Gastroesophageal sphincter (tissue), 4 donors: ENCODE measurements at places on chromosomes 5 and 9.

- H3K4me1 ChIP-seq, result peaks cover 35% of the 10 kb centered on the region
- no peaks in the 10 kb centered on the region for H3K36me3 ChIP-seq
- ATAC-seq, result peak; percentile 93
- H3K27ac ChIP-seq, result peak within 1 kb of the TSS; percentile 62
- H3K27me3 ChIP-seq, result no peaks in the 10 kb centered on the region
These were observed at the start of gene SNX30 for GRCh38 chr9:112750016-112750763. Gene SNX30, plus strand, starts transcription at chr9:112750760. Its CDS starts 242 bp downstream, at chr9:112751002.

- no peaks in the 10 kb centered on the region for H3K27me3 ChIP-seq
- no peak overlapping the region for H3K4me3 ChIP-seq
- H3K36me3 ChIP-seq, result no peaks in the 10 kb centered on the region
- no peak overlapping the region for H3K27ac ChIP-seq
- no peak for ATAC-seq
These were observed 9.3 kb upstream of the SPINK13 start for GRCh38 chr5:148259288-148259687.

DNA sequence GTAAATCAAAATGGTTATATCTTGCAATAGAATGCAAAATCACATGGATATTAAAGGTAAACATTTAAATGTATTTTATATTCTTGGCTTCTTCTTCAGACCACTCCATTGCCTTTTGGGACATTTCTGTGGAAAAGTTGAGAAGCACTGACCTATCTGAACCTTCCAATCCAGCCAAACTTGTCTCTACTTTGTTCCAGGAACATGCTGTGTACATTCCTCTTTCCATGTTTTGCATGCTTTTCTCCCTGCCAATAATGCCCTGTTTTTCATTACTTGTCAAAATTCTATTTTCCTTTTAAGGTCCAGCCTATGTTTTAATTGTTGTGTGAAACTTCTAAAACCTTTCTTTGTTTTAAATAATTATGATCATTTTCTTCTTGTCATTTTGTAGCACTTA lies 28.3 kb downstream of the JAK2 start:
- peak; percentile 82 for ATAC-seq
- no peaks in the 10 kb centered on the region for H3K27me3 ChIP-seq
- no peak overlapping the region for H3K4me3 ChIP-seq
- H3K27ac ChIP-seq, result peak overlapping the region; percentile 76
- peaks cover 34% of the 10 kb centered on the region for H3K4me1 ChIP-seq

- H3K27me3 ChIP-seq, result no peaks in the 10 kb centered on the region
- no peak for ATAC-seq
- H3K4me1 ChIP-seq, result no peaks in the 10 kb centered on the region
- no peaks in the 10 kb centered on the region for H3K36me3 ChIP-seq
- H3K4me3 ChIP-seq, result no peak overlapping the region
These were observed 98.9 kb downstream of the ACTL7B start for GRCh38 chr9:108756746-108757490.

DNA sequence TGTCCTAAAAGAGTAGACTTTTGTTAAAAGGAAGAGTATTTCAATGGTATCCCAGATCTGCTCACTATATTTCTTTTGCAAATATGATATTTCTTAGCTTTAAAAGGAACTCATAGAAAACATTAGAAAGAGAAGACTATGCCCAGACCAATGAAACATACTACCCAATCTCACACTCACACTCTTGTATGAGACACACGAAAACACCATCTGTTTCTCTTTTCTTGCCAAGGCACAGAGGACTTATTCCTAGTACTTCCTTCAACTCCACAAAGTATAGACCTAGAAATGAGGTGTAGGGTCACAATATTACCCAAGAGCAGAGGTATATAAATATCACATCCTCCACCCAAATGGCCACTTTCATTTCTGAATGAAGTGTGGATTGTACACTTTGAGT lies 292.4 kb upstream of the ACO1 start:
- no peaks in the 10 kb centered on the region for H3K27me3 ChIP-seq
- no peaks in the 10 kb centered on the region for H3K36me3 ChIP-seq
- no peaks in the 10 kb centered on the region for H3K4me1 ChIP-seq
- no peak overlapping the region for H3K4me3 ChIP-seq
- no peak overlapping the region for H3K27ac ChIP-seq
